ENCODE measurements at places on chromosomes 16 and 17. TPM values are rescaled to one million over a fixed set of nuclear protein-coding genes. Genes with fewer than 3 reads are reported as not detected.

DNA sequence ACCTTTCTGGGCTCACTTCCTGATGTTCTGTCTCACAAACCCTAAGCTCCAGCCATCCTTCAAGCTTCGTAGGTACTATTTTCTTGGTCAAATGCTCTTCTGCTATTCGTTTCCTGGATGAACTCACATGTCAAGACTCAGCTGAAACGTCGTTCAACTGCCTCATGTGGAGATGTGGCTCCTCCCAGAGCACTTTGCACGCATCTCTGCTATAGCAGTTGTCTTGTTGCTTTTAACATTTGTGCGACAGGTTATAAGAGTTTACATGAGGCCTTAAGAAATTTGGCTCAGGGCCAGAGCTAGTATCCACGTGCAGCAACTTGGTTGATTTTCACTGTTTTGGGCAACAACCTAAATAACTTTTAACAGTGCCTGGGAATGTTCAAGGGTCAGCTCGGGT, 2.8 kb upstream of the KRT40 start:
- no peak for DNase-seq

The SLC5A10 gene
- total RNA-seq: not detected

DNA sequence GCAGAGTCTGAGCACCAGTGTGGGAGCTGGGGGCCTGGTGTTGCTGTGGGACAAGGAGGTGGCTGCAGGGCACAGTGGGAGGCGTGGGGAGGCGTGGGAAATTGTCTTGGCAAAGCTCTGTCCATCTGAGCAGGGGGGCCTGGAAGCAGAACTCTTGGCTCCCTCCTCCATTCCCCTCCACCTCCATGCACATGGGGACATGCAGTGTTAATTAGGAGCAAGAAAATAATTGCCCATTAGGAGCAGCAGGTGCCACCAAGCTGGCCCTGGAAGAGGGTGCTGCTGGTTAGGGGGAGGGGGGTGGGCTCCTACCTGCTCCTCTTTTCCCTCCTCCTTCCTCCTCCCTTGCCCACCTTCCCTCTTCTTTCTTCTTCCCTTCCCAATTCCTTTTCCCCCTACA, 4.5 kb downstream of the TTYH2 start:
- no peak for DNase-seq

DNA sequence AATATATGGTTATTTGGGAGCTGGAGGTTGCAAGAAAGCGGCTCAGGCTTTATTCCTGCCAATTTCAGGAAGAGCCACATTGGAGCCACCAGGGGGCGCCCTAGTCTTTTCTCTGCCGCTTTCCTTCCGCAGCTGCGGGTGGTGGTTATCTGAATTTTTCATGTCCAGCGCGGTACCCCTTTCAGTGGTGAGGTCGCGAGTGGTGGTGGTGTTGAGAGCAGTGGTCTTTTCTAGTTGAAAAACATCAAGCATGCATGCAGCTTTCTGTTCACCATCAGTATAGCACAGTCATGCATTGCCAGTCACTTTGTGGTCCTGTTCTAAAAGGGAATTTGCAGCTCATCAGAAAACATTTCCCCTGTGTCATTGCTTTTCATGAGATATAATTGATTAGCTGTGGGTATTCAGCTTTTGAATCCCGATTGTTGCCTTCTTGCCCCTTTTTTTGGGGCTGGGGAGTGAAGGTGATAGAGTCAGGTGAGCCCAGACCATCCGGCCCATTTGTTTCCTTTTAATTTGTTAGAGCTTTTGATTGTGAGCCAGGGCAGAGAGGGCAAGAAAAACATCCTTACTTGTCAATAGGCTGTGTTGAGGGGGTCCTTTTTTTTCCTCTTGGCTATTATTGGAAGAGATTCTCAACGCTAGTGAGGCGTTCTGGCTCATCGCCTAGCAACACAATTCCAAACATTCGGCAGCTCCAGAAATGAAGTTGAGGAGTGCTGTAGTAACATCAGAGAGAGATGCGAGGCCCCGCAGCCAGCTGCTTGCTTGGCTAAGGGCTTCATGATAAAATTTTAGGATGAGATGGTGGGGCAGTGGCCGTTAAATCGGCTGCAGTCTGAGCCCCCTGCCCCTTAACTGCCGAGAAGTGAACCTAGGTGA, 119.0 kb downstream of the SNX29 start:
- no peak for DNase-seq

- DNase-seq: no peak
These were observed 36.0 kb downstream of the CHD9 start for GRCh38 chr16:53090591-53091411.

DNA sequence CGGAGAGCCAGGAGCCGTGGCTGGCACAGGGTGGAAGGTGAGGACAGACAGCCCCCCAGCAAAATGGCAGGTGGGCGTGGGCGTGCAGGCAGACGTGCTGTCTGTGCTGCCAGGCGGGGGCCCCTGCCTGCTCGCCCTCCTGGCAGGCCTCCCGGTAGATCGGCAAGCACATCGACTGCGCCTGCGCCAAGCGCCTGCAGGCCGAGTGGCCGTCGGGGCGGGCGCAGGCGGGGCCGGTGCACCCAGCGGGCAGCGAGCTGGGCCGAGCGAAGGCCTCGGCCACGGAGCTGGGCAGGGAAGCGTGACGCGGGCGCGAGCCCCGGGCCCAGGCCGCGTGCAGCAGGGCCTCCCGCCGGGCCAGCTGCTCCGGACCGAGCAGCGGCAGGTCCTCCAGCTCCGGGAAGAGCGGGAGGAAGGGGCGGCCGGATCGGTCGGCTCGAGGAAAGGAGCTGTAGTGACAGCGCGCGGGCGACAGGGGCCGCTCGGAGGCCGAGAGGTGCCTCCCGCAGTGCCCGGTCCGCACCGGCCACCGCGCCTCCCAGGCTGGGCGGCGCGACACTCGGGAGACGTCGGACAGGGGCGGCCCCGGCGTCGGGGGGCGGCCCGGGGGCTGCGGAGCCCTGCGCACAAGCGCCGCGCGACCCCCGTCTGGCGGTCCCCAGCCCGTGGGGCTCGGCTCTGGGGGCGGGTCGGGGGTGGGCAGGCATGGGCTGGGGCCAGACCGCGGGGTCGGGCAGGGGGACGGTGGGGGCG, 16.9 kb downstream of the GRIN2C start:
- DNase-seq: no peak

Data from Panc1 (cell line).